ENCODE measurements at places on chromosomes 4 and X. TPM values are rescaled to one million over a fixed set of nuclear protein-coding genes. Genes with fewer than 3 reads are reported as not detected.

NUDT10 gene
- 2.3 TPM for total RNA-seq

TRMT44 gene
- 16.2 TPM for total RNA-seq

CENPI gene
- total RNA-seq: 8.9 TPM

STEEP1 gene
- total RNA-seq: 34.3 TPM

IL21 gene
- not detected for total RNA-seq

F11 gene
- total RNA-seq: not detected

CT45A10 gene
- not detected for total RNA-seq

LIMCH1 gene
- total RNA-seq: 40.5 TPM

SMIM10L2A gene
- total RNA-seq: 0.99 TPM

PDLIM3 gene
- total RNA-seq: 52.5 TPM

SHROOM4 gene
- total RNA-seq: 5.3 TPM

UGT2A3 gene
- total RNA-seq: not detected

XIAP gene
- 34.6 TPM for total RNA-seq

CLIC2 gene
- total RNA-seq: 11.0 TPM

AGA gene
- 17.2 TPM for total RNA-seq

CLDN22 gene
- not detected for total RNA-seq

SRPX2 gene
- 11.2 TPM for total RNA-seq

ITGB1BP2 gene
- 10.9 TPM for total RNA-seq

ABLIM2 gene
- 5.0 TPM for total RNA-seq

PNMA6A gene
- total RNA-seq: 2.8 TPM

MAGEA6 gene
- not detected for total RNA-seq

NAT8L gene
- 1.2 TPM for total RNA-seq

TREX2 gene
- total RNA-seq: 6.1 TPM

DMRTC1 gene
- not detected for total RNA-seq

FHIP1A gene
- total RNA-seq: 30.6 TPM

SLC25A14 gene
- 12.1 TPM for total RNA-seq

SAGE1 gene
- not detected for total RNA-seq

CENPVL2 gene
- not detected for total RNA-seq

PCSK1N gene
- 0.30 TPM for total RNA-seq

XK gene
- 5.9 TPM for total RNA-seq

TRIM2 gene
- total RNA-seq: 67.3 TPM

ATP2B3 gene
- 0.10 TPM for total RNA-seq

NAA11 gene
- not detected for total RNA-seq

SLC9B2 gene
- 10.7 TPM for total RNA-seq

ZXDA gene
- 6.7 TPM for total RNA-seq

TENM3 gene
- 10.2 TPM for total RNA-seq

LRRC66 gene
- total RNA-seq: 0.20 TPM

ETDC gene
- not detected for total RNA-seq

MSX1 gene
- 6.1 TPM for total RNA-seq
